ENCODE measurements at places on chromosomes 6 and 20.
A peak's percentile ranks its signal among the peaks of the same experiment; 100 is the strongest.

DNA sequence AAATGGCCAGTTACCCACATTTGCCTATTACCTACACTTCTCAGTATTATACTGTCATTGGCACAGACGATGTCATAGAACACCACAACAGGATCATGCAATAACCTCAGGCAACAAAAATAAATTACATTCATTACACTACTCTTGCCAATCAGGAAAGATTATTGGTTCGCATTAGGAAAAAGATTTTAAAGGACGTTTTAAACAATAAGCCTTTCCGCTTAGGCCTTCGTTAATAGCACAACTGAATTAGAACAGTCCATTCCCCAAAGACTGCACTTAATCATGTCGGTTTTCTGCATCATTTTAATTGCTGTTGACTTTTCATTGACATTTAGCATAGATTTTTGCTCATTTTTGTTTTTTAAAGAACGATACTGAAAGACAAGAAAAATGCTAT, 912 bp upstream of the SENP6 start:
- peak; percentile 14 for DNase-seq

DNA sequence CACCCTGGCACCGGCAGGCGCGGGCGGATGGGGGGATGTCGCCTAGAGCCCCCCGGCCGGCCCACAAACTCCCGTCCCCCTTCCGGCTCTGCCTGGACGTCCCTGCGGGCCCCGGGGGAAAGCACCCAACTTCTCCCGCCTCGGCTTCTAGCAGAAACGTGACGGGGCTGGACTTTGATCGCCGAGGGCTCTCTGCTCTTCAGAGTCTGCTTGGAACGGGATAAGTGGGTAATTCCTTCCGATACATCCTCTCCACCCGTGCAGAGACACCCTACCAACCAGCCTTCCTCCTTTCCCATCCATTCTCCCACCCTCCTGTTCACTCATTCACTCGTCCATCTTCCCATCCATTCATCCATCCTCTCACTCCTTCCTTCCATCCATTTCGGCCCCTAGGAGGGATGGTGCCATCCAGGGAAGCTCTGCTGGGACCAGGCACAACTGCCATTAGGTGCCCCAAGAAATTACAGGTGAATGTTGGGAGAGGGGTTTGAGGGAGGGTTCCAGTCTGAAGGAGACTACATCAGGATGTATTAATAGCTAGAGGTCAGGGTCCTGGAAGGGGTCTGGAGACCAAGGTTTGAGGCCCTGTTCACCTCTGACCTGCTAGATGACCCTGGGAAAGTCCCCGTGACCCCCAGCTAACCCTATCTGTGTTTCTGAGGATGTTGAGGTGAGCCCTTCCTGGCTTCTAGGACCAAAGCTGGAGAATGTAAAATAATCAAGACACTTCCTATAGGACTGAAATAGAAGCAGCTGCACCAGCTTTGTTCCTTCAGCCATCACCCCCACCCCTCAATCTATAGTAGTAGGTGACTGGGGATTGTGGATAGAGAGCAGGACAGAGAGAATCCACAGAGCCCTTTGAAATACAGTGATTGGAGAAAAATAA, 538 bp downstream of the TTLL9 start:
- DNase-seq: no peak

- no peak for DNase-seq
Observed at GRCh38 chr6:159311618-159312017, 142.4 kb downstream of the FNDC1 start.

DNA sequence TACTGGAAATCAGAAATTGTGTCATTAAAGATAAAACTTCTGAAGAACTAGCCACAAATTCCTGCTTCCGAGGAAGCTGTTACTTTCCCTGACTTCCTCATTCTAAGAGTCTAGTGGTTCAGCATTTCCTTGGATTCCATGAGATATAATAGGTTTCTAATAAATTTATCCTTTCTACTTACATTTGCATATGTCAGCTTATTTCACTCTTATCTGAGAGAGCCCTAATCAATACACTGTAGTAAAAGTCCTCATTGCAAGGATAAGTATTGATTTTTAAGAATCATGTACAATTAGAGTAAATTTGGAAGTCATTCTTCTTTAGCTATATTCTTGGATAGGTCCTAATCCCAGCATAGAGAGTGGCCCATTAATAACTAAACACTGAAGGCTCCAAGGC, 16.9 kb upstream of the THEMIS start:
- no peak for DNase-seq

DNA sequence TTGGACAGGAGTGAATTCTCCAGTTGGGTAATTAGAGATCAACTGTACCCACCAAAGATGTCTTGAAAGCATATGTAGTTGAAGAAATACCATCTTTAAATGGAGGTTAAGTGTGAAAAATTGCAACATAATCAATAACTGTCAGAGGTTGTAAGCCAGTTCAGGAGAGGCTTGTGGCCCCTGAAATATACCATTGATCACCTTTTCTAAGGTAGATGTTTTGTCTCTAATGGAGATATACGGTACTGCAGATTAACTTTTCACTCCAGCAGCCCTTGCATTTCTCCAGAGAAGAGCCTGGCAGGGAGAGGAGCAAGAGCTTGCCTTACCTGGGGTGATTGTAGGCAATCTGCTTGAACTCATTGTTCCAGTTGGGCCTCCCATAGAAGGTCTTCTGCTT, 48.8 kb downstream of the NOX3 start:
- DNase-seq: no peak

DNA sequence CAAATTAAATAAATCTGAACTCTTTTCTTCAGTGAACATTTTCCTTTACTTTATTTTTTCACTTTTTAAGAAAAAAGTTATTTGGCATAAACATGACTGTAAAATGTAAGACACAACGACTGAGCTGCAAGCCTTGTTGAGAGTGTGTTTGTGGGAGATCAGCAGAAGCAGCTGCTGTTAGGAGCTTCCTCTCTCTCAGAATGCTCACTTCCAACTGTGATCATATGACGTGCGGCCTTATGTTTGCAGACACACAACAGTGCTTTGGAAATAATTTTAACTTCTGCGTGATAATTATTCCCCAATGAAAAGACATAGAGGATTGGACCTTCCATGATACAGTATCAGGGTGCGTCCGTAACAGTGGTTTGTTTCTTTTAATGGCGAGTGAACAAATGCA, 104.0 kb downstream of the ARHGAP18 start:
- no peak for DNase-seq

DNA sequence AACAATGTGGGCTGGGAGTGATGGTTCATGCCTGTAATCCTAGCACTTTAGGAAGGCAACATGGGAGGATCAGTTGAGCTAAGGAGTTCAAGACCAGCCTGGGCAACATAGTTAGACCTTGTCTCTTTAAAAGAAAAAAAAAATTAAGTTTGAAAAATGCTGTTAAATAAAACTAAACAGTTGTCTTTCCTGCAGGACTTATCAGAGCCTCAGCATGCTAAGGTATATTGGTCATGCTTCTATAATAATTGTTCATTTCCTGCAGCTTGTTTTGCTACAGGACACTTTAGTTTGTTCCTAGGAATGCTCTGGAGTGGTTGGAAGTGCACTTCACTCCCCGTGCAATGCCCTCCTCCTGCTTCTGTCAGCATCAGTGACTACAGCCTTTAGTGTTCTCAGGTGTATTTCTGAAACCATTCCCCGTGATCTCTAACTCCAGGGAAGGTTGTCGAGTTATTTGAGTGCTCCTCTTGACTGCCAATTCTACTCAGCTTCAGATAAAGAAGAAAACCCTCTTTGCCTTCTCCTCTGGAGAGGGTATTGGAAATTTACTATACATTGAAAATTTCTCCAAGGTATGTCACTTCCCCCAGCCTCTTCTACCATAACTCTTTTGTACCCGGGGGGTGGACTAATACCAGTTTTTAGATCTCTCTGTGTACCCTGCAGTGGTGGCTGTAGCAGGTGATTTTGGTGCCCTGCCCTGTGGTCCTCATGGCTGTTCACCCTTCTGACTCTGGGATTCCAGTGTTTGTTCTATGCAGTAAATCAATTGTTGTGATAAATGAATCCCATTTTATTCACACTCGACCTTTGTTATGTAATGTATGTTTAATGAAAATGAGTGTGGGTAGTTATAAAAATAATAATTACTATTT, 33.8 kb downstream of the NHLRC1 start:
- DNase-seq: no peak

- DNase-seq: no peak
Observed at GRCh38 chr6:131575834-131576478, 2.9 kb downstream of the ARG1 start.

DNA sequence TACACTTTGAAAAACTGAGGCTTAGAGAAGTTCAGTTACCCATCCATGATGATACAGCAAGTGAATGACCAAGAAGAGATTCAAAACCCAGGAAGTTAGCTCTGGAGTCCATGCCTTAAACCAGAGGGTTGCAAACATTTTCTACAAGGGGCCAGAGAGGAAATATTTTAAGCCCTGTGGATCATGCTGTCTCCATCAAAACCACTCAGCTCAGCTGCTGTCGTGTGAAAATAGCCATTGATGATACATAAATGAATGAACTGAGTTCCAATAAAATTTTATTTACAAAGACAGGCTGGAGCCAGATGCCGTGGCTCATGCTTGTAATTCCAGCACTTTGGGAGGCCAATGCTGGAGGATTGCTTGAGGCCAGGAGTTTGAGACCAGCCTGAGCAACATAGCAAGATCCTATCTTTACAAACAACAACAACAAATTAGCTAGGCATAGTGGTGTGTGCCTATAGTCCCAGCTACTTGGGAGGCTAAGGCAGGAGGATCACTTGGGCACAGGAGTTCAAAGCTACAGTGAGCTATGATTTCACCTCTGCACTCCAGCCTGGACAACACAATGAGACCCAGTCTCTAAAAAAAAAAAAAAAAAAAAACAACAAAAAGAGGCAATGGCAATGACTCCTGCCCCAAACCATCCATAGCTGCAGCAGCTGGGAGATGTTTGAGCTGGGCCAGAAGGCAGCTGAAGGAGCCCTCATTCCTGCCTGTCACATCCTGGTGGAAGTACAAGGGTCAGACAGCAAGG, 44.1 kb upstream of the RIN2 start:
- no peak for DNase-seq

- DNase-seq: peak; percentile 51
Observed at GRCh38 chr6:15800841-15801617, 138.2 kb upstream of the DTNBP1 start.

- no peak for DNase-seq
Observed at GRCh38 chr20:58007947-58008346, 220.5 kb downstream of the ANKRD60 start.

GRCh38 chr20:59837623-59838394, 95.6 kb downstream of the SYCP2 start:
- DNase-seq: no peak

DNA sequence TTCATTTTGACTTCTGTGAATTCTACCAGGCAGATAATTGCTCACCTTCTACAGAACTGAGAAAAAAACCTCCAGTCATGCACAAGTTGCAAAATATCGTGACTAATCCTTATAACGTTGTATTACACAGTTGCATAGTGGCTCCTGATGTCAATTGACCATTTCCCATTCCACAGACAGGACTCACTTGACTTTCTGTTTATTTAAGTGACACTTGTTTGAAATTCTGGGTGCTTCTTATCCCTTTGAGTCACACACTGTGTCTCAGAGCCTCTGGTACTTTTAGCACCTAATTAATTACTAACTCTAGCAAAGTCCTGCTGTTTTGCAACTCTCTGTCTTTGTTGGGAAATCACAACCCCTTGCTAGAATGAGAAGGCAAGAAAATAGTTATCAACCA, 16.2 kb upstream of the RSPO3 start:
- DNase-seq: peak; percentile 93

GRCh38 chr6:2973676-2974075, 2.3 kb upstream of the SERPINB6 start:
- peak; percentile 79 for DNase-seq

GRCh38 chr6:146357578-146358430, 185.8 kb upstream of the RAB32 start:
- peak; percentile 90 for DNase-seq

DNA sequence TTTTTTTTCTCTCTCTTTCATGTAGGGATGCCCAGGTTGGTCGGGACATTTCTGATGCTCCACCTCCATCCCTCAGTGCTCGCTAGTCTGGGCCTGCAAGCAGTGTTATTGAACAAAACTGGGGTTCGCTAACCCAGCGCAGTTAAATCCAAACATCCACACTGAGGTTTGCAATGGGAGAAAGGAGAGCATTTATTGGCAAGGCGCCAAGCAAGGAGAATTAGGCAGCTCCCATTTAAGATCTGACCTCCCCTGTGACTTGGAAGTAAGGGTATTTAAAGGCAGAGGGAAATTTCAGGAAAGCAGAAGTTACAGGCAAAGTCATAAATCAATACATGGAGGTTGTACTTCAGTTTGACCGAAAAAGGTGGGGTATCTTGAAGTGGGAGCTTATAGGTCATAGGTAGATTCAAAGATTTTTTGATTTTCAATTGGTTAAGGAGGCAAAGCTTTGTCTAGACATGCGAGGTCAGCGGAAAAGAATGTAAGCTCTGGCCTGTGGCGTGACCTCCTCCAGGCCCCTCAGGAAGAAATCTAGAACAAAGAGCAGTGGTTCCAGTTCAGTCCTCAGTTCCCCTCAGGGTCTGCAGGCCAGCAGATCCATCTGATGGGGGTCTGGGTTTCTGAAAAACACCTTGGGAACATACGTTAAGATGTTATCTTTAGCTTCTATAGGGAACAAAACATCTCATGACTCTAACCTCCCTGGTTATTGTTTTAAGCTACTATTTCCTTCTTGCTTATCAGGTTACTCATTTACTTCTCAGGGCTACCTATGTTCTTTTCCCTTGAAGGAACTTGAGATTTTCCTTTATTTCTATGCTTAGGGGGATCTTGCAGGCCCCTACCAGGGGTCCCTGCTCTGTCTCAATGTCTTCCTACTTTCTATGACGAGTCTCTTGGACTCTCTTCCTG, 66.0 kb upstream of the KIF16B start:
- no peak for DNase-seq

GRCh38 chr20:14561741-14562221, 224.4 kb upstream of the FLRT3 start:
- peak; percentile 73 for DNase-seq

GRCh38 chr6:42257063-42257462, 39.4 kb upstream of the MRPS10 start:
- DNase-seq: no peak

- DNase-seq: peak; percentile 20
Observed at GRCh38 chr20:57350081-57350710, 859 bp upstream of the RAE1 start.

DNA sequence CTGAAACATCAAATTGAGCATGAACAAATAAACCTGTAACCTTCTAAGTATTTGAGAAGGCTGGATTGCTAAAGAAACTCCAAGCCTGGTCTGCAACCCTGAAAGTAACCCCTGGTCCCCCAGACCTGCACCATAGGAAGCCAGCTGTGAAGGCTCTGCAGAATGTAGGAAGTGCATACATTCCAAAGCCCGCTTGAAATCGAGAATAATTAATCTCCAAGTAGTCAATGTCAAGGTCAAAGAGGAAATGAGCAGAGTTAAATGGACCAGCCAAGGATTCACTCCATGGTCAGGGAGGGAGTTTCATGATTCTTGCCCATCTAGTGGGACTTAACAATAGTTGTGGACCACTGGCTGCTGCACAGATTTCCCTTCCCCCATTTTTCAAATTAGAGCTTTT, 107.6 kb upstream of the RNF24 start:
- no peak for DNase-seq
